ENCODE measurements at places on chromosomes 6 and 20.

DNA sequence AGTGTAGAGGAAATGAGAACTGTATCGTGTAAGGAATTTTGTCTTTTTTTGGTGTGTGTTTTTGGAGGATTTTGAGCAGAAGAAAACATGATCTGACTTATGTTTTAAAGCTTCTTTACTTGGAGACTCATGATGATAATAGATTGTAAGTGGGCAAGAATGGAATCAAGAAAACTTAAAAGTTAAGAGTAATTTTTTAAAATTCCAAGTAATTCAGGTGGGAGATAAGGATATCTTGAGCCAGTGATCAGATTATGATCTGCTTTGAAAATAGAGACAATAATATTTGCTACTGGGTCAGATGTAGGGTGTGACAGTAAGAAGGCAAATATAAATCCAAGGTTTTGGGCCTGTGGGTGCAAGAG is 734 bp downstream of the ZSCAN26 start:
- no peak for DNase-seq

- DNase-seq, result no peak
Measured at GRCh38 chr20:57025666-57026224, 240.7 kb downstream of the BMP7 start.

DNA sequence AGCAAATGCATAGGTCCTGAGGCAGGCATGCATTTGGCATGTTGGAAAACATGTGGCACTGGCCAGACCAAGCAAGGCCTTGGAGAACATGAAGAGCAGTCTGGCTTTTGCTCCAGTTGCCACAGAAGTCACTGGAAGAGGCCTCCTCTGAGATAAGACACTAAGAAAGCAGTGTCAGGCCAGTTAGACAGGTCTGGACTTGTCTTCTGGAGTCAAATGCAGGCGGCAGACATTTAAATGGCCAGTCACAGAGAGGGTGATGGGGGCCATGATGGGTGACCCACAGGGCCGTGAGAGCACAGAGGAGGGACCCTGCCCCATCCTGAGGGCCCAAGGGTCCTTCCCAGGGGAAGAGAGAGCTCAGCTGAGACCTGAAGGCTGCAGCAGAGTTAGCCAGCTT is 26.7 kb upstream of the ADA start:
- no peak for DNase-seq

GRCh38 chr6:35253249-35253648 is 6.3 kb upstream of the ZNF76 start:
- no peak for DNase-seq

- no peak for DNase-seq
Measured at GRCh38 chr6:136639702-136640101, 89.5 kb upstream of the MAP7 start.

GRCh38 chr6:100719883-100720682 is 161.0 kb downstream of the ASCC3 start:
- no peak for DNase-seq

- no peak for DNase-seq
Measured at GRCh38 chr20:19832875-19833274, 74.8 kb downstream of the RIN2 start.

GRCh38 chr6:64930681-64931080 is 776.3 kb downstream of the EYS start:
- DNase-seq, result no peak

GRCh38 chr20:35490736-35491181 is 35.4 kb downstream of the CEP250 start:
- no peak for DNase-seq

- no peak for DNase-seq
Measured at GRCh38 chr6:158229823-158230222, 61.7 kb downstream of the GTF2H5 start.

- peak; percentile 4 for DNase-seq
Measured at GRCh38 chr6:136593748-136594490, 43.7 kb upstream of the MAP7 start.

GRCh38 chr6:64040113-64040512 is 404.5 kb downstream of the PHF3 start:
- no peak for DNase-seq

DNA sequence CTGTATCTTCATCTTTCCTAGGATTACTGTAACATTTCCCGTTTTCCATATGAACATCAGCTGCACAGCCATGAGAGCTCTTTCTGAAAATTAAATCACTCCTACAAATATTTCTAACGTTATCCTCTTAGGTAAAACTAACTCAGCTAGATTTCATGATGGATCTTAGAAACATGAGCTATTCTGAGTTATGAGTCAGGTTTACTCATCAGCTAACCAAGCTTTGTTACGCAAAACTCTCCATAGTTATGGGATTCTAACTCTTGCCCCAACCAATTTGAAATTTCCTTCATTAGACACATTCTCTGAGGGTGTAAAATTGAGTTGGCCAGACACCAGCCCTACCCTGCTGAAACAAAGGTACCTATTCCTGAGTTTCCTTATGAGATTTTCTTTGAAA is 14.0 kb downstream of the DEFB110 start:
- no peak for DNase-seq

- no peak for DNase-seq
Measured at GRCh38 chr6:147614501-147614900, 106.0 kb downstream of the SAMD5 start.

DNA sequence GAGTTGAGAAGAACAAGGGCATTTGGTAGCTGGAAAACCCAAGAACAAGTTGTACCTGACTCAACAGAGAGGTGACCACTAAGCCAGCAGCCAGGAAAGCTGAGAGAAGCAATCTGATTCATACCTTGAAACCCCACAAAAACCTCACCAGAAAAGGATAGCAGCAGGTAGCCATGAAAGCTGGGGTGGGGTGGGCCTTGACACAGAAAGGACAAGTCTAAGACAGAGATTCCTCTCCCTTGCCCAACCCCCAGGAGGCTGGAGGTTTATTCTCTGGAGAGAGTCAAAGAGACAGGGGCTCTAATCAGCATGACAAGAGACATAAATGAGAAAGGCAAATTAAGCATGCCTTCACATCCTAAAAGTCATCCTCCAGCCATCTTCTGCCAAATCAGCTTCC is 151.7 kb upstream of the DST start:
- DNase-seq, result peak; percentile 53

DNA sequence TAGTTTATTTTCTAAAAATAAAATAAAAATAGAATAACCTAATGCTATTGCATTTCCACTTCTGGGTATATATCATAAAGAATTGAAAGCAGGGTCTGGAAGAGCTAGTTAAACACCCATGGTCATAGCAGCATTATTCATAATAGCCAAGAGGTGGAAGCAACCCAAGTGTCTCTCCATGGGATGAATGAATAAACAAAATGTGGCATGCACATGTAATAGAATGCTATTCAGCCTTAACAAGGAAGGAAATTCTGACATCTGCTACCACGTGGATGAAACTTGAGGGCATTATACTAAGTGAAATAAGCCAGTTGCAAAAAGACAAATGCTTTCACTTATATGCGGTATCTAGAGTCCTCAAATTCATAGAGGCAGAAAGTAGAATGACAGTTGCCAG is 130.8 kb downstream of the TIAM2 start:
- no peak for DNase-seq

GRCh38 chr6:137647762-137648447 is 153.7 kb upstream of the OLIG3 start:
- no peak for DNase-seq

DNA sequence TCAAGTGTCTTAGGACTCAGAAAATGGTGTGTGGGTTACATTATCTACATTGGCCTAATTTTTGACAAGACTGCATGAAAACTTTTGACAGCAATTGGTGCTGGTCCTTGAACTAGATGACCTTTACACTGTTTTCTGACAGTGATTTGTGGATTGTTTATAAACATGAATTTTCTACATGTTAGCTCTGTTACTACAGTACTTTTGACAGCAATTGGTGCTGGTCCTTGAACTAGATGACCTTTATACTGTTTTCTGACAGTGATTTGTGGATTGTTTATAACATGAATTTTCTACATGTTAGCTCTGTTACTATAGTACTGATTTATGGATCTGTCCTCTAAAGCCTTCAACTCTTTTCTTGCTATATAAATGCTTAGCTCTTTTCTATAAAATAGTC is 16.7 kb downstream of the KCTD20 start:
- no peak for DNase-seq

GRCh38 chr6:144730088-144730645 is 445.0 kb downstream of the UTRN start:
- DNase-seq, result peak; percentile 58

DNA sequence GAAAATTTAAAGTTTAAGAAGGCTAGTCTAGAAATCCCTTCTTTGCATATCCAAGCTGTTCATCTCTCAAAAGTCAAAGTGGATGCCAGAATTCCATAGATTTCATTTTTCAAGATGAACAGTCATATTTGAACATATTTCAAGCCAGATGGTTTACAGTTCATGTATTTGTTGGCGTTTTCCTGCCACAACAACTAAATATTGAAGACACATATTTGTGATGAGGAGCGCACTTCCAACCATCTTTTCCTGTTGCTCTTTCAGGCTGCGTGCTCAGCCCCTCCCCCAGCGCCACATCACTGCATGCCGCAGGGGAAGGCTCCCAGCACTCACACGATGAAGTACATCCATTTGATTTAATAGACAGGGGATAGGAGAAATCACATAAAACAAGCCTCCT is 5.9 kb upstream of the NOX3 start:
- no peak for DNase-seq

GRCh38 chr20:1119524-1119923 is 1.1 kb downstream of the PSMF1 start:
- DNase-seq, result no peak
